Osteoblast (primary cell): ENCODE measurements at places on chromosomes 12 and 14.

DNA sequence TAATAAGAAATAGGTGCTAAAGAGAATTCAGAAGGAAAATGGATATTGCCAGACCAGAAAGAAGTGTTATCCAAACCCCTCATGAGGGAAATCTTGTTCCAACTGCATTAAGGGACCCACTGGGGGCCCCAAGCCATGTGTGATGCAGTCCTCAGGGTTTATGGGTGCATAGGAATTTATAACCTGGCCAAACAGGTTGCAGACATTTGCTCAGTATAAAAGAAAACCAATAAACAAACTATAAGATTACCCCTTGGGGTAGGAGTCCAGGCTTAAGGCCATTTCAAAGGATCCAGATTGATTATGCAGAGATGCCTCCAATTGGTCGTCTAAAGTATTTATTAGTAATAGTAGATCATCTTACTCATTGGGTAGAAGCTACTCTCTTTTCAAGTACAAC, 240.9 kb upstream of the DIO3 start:
- DNase-seq, result no peak

DNA sequence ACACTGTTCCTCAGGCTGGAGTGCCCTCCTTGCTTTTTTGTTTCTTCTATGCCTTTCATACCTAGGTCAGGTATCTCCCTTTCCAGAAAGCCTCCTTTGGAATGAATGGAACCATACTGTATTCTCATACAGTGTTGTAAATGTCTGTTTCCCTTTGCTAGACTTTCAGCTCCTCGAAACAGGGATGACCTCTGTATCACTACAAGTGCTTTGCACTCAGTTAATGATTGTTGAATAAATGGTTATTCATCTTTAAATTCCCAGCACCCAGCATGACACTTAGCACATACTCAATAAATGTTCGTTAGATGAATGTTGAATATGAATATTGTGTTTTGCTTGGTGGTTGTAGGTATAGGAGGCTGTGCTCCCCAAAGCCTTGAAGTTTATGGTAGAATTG, 5.9 kb upstream of the TULP3 start:
- DNase-seq, result peak; percentile 38

- DNase-seq, result peak; percentile 23
Measured at GRCh38 chr12:106594447-106594846, 11.6 kb downstream of the RFX4 start.

- no peak for DNase-seq
Measured at GRCh38 chr14:24875991-24876878, 173.7 kb downstream of the STXBP6 start.

DNA sequence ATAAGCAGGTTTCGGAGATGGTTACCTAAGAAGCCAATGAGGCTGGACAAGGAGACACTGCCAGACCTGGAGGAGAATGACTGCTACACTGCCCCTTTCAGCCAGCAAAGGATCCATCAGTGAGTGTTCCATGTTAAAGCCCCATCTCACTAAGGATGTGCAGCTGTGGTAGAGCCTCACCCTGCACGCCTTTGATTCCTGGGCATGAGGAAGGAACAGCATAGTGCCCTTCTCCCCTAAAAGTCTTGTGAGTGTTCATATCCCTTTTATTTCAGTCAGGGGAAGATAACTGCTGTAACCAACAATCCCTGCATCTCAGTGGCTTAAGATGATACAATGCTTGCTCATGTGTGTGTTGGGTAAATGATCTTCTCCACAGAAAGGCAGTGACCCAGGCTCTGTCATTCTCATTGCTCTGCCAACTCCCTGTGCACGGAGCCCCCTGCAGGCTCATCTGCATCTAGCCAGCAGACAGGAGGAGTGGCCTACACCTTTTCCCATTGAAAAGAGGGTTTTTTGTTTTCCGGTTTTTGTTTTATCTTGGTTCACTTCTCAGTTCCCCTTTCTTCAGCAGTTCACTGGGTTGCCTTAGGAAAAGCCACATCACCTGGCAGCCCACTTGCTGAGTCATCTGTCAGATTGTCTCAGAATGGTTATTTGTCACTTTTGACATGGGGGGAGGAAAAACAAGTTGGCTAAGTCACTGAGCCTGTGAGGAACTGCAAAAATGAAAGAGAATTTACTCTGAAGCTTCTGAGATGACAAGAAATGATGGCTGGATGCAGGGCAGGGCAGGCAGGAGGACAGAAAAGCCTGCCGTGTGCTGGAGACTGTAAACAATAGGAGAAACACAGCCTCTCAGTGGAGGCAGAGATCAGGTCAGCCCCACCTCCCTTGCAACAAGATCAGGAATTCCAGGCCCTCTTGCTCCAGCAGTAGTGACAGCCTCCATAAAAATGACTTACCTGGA, 193.3 kb downstream of the ANO4 start:
- peak; percentile 59 for DNase-seq

- DNase-seq, result no peak
Measured at GRCh38 chr12:39383114-39383513, 59.8 kb downstream of the KIF21A start.

DNA sequence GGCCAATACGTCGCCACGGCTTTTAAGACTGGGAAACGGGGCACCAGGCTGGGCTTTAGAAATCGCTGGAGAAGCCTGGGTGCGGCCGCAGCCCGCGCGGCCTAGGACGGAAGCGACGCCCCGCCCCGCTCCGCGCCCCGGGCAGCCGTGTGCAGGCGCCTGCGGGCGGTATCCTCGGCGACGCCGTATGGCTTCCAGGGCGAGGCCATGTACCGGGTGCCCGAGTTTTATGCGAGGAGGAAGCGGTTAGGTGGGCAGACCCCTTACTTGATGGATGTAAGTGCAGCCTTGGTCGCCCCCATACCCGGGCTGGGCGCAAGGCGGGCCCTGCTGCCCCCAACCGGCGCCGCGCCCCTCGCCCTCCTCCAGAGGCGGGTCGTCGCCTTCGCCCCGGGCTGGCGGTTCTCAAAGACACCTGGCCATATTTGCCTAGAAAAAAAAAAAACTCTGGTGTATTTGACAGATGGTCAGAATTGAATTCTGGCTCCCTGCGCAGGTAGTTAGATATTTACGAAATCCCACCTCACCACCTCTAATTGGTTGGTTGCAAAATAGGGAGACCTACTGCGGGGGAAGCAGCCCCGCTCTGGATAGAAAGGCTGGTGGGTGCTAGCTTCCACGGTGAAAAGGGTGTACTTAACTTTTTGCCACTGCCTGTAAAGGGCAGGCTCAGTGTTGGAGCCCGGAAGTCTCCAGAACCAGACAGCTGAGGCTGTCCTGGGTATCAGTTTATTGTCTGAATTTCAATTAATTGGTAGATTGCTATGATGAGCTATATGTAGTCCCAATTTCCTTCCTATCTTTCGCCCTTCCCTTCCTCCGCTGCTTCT, at the start of gene PPP1R36:
Gene PPP1R36 (plus strand): TSS at position 171 of the 830 bp plus-strand sequence. CDS start 37 bp downstream, at position 208.
- peak; percentile 78 for DNase-seq

DNA sequence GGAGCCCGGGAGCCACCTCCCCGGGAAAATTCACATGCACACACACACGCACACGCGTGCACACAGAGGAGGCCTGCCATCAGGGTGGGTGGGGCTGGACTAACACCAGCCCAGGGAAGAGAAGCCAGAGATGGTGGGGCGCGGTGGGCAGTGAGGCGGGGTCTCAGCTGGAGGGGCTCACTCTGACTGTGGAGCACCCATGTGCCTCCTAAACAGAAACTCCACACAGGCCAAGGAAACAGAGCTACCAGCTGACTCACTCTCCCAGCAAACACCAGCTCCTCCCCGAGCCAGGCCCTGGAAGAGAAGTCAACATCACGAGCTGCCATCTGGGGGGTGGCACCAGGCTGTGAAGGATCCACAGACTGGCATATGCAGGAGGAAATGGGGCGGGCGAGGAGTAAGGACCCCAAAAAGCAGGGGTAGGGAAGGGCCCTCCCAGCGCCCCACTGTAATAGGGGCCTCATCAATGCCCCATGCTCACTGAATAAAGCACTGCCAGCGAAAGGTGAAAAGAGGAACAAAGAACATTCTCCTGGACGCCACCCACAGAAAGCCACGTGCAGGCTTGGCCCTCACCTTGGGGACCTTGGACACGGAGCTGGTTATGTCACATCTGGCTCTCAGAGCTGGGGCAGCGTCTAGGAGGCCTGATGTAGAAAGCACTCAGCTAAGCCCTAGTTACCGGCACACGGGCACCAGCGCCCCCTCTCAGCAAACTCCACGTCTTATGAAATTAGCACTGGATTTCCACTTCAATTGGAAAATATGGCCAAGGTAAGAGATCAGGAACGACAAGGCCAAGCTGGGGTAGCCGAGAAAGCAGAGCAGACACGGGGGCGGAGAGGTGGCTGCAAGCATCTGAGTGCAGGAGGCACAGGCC, 8.4 kb upstream of the INF2 start:
- DNase-seq, result peak; percentile 99

DNA sequence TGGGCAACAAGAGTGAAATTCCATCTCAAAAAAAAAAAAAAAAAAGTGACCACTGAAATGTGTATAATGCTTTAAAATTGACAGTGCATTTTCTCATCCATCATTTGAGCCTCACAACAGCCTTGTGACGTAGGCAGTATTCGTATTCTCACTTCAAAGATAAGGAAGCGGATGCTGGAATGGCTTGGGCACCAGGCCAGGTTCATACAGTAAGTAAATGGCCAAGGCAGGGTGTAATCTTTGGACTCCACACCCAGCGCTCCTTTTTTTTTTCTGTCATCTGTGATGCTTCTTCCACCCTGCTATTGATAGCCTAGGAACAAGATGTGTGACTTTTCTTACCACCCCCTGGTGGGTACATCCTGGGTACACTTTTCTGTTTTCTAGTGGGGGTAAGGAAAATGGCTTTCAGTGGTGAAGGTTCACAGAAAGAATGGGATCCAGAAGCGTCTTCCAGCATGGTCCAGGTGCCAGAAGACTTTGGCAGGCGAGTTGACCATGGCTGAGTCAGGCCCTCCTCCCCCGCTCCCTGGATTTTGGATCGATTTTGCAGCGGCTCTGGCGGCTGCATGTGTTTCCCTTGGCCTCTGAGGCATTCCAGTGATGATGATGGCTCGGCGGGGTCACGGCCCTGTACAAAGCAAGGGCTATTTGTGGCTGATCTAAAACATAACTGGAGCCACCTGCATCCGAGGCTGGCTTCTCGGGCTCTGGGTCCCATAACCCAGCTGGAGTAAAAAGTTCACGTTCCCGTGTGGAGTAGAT, 110.6 kb downstream of the CACNA1C start:
- peak; percentile 93 for DNase-seq

DNA sequence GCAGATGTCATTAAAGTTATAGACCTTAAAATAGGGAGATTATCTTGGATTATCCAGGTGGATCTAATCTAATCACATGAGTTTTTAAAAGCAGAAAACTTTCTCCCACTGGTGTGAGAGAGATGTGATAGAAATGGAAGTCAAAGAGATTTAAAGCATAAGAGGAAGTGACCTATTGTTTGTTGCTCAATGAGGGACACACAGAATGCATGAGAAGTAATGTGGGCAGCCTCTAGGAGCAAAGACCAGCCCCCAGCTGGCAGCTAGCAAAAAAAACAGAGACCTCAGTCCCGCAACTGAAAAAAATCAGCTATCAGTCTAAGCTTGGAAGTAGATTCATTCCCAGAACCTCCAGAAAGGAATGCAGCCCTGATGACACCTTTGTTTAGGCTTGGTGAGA, 24.6 kb upstream of the ANP32D start:
- DNase-seq, result no peak

GRCh38 chr14:32940066-32940651, 1.5 kb downstream of the NPAS3 start:
- peak; percentile 86 for DNase-seq

DNA sequence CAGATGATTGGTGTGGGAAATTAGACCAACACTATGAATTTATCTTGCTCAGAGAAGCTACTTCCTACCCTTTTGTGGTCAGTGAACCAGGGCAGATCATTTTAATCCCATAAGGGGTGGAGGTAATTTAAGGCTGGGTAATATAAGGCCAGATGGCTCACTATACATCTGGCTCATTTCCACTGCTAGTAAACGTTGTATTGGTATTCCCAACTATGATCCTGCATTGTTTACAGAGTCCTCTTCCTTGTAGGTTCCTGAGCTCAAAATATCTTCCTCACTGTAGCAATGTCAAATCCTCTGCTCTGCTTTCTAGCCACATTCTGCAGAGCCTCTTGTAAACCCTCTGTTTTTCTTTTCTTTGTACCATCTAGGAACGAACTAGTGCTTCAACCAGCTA, 93.0 kb upstream of the MGAT4C start:
- DNase-seq, result no peak

DNA sequence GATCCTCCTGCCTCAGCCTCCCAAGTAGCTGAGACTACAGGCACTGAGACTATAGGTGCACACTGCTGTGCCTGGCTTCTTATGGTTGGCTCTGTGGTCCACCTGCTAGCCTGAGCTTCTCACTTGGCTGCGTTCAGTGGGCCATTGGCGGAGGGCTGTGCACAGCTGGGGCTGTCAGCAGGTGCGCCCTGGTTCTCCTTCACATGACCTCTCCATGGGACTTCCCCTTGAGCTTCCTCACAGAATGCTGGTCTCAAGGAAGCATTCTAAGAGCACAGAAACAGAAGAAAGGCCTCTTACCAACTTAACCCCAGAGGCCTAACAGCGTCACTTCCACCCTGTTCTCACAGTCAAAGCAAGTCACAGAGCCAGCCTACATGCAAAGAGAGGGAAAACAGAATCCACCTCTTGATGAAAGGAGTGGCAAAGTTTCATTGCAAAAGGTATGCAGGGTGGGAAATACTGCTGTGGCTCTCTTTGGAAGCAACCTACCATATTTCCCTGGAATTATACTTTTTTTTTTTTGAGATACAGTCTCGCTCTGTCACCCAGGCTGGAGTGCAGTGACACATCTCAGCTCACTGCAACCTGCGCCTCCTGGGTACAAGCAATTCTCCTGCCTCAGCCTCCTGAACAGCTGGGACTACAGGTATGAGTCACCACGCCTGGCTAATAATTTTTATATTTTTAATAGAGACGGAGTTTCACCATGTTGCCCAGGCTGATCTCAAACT, 9.3 kb downstream of the RILPL2 start:
- DNase-seq, result no peak

- DNase-seq, result no peak
Measured at GRCh38 chr14:96783043-96783914, 13.9 kb upstream of the VRK1 start.

DNA sequence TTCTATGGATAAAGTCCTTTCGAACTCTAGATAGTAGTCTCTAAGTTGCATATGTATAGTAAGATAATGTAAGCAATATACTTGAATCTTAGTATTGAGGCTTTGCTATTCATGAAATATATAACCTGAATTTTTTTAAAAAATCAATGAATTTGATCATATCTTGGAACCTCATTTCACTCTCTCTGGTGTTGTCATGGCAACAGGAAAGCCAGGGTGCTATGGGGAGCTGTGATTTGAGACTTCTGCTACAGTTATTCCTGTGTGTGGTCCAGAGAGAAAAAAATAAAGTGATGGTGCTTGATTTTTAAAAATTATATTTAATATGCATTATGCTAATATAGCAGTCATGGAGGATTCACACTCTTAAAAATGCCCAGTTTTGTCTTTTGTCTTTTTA, 508.0 kb downstream of the SNAPC1 start:
- no peak for DNase-seq
